ENCODE measurements at places on chromosomes 2 and 18.

GRCh38 chr2:111220962-111221361 is 100.2 kb downstream of the BCL2L11 start:
- DNase-seq, result no peak

- no peaks in the 10 kb centered on the region for H3K4me1 ChIP-seq
- H3K4me3 ChIP-seq, result no peak overlapping the region
- no peaks in the 10 kb centered on the region for H3K27me3 ChIP-seq
- no peaks in the 10 kb centered on the region for H3K36me3 ChIP-seq
Observed at GRCh38 chr2:12141618-12142258, 395.3 kb downstream of the LPIN1 start.

DNA sequence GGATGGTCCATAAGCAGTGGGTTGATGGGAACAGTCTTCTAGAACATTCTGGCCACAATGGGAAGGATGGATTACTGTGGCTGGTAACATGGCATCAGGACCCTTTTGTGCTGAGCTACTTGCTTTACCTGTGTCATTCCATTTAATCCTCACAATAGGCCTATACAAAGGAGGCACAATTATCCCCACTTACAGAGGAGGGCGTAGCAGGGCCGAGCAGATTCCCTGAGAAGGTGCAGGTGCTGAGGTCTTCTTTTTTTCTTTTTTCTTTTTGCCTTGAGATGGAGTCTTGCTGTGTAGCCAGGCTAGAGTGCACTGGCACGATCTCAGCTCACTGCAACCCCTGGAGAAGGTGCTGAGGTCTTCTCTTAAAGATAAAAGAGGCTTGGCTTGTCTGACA is 6.7 kb upstream of the LRRC30 start:
- no peak overlapping the region for H3K4me3 ChIP-seq
- DNase-seq, result no peak
- no peaks in the 10 kb centered on the region for H3K36me3 ChIP-seq
- H3K27me3 ChIP-seq, result no peaks in the 10 kb centered on the region

DNA sequence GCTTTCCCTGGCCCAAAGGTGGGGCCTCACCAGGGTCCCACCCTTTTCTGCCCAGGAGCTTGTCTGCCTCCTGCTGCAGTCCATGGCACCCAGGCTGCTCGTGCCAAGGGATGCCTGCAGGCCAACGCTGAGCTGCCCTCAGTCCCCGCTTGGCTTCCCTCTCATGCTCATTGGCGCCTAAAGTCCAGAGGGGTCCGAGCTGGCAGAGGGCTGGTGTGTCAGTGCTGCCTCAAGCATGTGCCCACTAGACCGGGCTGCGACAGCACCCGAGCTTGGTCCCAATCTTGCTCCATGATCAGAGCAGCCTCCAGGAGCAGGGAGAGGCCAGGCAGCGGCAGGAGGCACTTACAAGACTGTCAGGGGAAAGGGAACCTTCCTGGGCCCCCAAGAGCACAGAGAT is 287.0 kb downstream of the ICOS start:
- no peak overlapping the region for H3K27ac ChIP-seq
- H3K27me3 ChIP-seq, result no peaks in the 10 kb centered on the region
- no peak for DNase-seq

- H3K4me1 ChIP-seq, result no peaks in the 10 kb centered on the region
- no peak for DNase-seq
- H3K27ac ChIP-seq, result no peak overlapping the region
- no peak overlapping the region for H3K4me3 ChIP-seq
- no peaks in the 10 kb centered on the region for H3K36me3 ChIP-seq
- no peaks in the 10 kb centered on the region for H3K27me3 ChIP-seq
Observed at GRCh38 chr2:128420776-128421175, 102.1 kb upstream of the HS6ST1 start.

GRCh38 chr18:49166327-49166726 is 215.6 kb upstream of the SMAD7 start:
- H3K27ac ChIP-seq, result no peak overlapping the region
- no peaks in the 10 kb centered on the region for H3K27me3 ChIP-seq
- H3K36me3 ChIP-seq, result no peaks in the 10 kb centered on the region
- DNase-seq, result no peak
- H3K4me1 ChIP-seq, result no peaks in the 10 kb centered on the region

GRCh38 chr2:169734169-169734847 is 676 bp downstream of the KLHL23 start:
- peak overlapping the region; percentile 28 for H3K27ac ChIP-seq
- H3K4me3 ChIP-seq, result peak overlapping the region; percentile 47
- H3K27me3 ChIP-seq, result peaks cover 9% of the 10 kb centered on the region
- peaks cover 10% of the 10 kb centered on the region for H3K4me1 ChIP-seq

- no peaks in the 10 kb centered on the region for H3K36me3 ChIP-seq
- no peak for DNase-seq
- no peak overlapping the region for H3K4me3 ChIP-seq
- no peak overlapping the region for H3K27ac ChIP-seq
- H3K4me1 ChIP-seq, result no peaks in the 10 kb centered on the region
Observed at GRCh38 chr2:7555260-7555659, 638.0 kb downstream of the RNF144A start.

- H3K36me3 ChIP-seq, result no peaks in the 10 kb centered on the region
- H3K27me3 ChIP-seq, result no peaks in the 10 kb centered on the region
- peaks cover 14% of the 10 kb centered on the region for H3K4me1 ChIP-seq
- no peak overlapping the region for H3K27ac ChIP-seq
Observed at GRCh38 chr2:235394278-235394828, 99.5 kb upstream of the AGAP1 start.

DNA sequence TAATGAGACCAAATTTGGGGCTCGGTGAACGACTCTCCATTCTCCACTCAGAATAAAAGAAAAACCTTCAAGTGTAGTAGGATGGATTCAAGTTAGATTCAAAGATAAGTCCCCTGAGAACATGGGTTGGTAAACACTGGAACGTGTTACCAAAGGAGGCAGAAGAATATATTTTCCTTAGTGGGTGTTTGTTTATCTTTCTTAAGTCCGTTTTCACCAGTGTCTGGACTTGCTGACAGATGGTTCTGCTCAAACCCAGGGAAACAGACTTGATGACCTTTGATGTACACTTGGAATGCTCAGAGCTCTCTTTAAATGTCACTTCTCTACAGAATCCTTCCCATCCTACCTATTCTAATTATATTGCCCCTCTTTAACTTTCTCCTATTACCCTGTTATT is 310.3 kb upstream of the ZNF521 start:
- DNase-seq, result no peak

GRCh38 chr18:63907664-63908063 is at the start of gene SERPINB10:
SERPINB10 (plus strand) TSS chr18:63907958; CDS start chr18:63915511, 7,553 bp downstream.
- H3K4me3 ChIP-seq, result no peak within 1 kb of the TSS
- H3K27me3 ChIP-seq, result no peaks in the 10 kb centered on the region
- no peak within 1 kb of the TSS for H3K27ac ChIP-seq
- H3K4me1 ChIP-seq, result no peaks in the 10 kb centered on the region
- H3K36me3 ChIP-seq, result no peaks in the 10 kb centered on the region

GRCh38 chr2:68125821-68126220 is 31.9 kb upstream of the PNO1 start:
- H3K4me1 ChIP-seq, result peaks cover 8% of the 10 kb centered on the region
- H3K27ac ChIP-seq, result no peak overlapping the region
- H3K27me3 ChIP-seq, result no peaks in the 10 kb centered on the region
- no peaks in the 10 kb centered on the region for H3K36me3 ChIP-seq
- DNase-seq, result no peak

- H3K4me1 ChIP-seq, result no peaks in the 10 kb centered on the region
- H3K27ac ChIP-seq, result no peak overlapping the region
- no peak overlapping the region for H3K4me3 ChIP-seq
- no peaks in the 10 kb centered on the region for H3K36me3 ChIP-seq
Observed at GRCh38 chr2:173524256-173524955, 169.7 kb downstream of the CDCA7 start.

Measured in CD8-positive, alpha-beta memory T cell (primary cell).